ENCODE measurements at places on chromosomes 5 and 9.

DNA sequence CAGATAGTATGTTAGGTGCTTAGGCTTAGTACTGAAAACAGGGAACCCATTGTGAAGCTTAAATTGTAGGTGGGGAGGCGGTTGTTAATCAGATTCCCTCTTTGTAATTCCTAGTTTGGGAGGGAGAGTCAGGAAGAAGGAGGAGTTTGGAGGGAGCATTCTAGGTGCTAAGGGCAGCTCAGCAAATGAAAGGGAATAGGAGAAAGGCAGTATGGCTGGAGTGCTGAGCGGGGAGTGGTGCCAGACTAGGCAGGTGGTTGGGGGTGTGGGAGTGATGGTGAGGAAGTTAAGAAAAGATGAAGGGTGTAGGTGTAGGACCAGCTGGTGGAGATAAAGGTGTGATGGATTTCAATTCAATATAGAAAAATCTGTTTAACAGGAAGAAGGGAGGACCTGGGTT, 11.1 kb upstream of the GARNL3 start:
- DNase-seq, result no peak

DNA sequence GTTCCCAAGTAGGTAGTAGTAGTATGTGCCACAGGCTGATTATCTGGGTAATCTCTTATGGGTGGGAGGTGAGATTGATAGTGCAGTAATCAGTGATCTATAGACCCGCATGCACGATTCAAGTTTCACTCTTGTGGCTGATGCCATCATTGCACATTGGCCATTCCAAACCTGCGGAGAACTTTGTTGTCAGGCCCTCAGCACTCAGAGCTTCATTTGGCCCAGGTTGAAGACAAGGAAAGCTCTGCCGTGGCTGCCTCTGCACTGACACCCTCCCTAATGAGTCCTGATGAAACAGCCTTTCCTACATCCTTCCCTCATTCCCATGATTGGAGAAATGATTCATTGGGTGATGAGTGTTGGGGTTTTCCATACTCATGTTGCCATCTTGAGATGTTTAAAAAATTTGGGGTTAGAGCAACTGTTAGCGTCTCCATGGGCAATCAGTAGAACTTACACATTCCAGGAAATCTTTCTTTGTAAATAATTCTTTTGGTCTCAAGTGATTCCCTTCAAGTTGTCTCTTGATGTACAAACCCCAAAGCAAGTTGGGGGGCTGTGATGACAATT, 22.9 kb downstream of the PROP1 start:
- no peak for DNase-seq

DNA sequence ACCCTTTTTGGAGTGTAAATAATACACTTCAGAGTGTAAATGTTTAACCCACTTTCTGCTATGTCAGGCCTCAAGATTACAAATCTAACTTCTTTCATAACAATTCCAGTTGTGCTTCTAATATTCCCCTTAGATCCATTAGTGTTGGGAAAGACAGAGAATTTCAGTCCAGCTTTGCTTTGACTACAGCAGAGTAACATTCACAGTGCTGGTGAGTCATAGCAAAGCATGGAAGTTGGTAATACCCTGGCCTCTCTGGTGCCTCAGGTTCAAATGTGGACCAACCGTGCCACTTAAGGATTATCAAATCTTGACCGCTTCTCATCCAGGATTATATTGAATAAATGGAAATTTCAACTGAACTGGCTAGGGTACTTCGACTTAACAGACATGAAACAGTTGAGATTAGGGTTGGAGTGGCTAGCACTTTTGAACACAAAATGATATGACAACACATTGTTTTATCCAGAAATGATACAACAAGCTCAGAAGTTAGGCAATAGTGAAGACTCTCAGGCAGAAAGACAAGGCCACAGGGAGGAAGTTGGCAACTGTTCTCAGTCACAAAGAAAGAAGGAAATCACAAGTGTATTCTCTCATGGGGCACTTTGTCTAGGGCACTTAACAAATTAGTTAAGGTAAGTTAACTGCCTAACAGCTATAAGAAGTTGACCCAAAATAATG, 24.4 kb upstream of the RASA1 start:
- DNase-seq, result no peak

DNA sequence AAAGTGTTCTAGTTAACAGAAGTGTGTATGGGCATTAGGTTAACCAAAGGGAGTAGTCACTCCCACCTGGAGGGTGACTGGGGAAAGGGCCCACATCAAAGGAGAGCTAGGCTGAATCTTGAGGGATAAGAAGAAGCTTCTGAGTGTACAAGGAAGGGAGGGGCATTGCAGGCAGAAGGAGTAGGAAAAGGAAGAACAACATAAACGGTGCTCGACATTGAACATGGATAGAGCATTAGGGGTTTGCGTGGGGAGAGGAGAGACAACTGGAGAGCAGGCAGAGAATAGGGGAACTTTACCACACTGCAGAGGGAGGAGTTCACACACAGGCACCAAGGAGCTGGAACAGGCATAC, 5.3 kb upstream of the GLRX start:
- DNase-seq, result no peak

- no peak for DNase-seq
These were observed 16.0 kb downstream of the INSYN2B start for GRCh38 chr5:169964246-169964645.

- DNase-seq, result no peak
These were observed 2.4 kb downstream of the PCYOX1L start for GRCh38 chr5:149360272-149360671.

Data from activated CD4-positive, alpha-beta T cell treated with anti-CD3 and anti-CD28 coated beads for 4 hours (primary cell).